ENCODE measurements at places on chromosomes 1 and 21. TPM values are rescaled to one million over a fixed set of nuclear protein-coding genes. Genes with fewer than 3 reads are reported as not detected.

The C1orf87 gene
- polyA plus RNA-seq, result not detected

The KMO gene
- not detected for polyA plus RNA-seq

The ANGPTL3 gene
- 0.94 TPM for polyA plus RNA-seq

The TRPM2 gene
- not detected for polyA plus RNA-seq

The XKR8 gene
- 13.7 TPM for polyA plus RNA-seq

The RPL22 gene
- polyA plus RNA-seq, result 130 TPM

The GPR25 gene
- not detected for polyA plus RNA-seq

The RYR2 gene
- 34.4 TPM for polyA plus RNA-seq

The FCGR3B gene
- not detected for polyA plus RNA-seq

The LRRN2 gene
- polyA plus RNA-seq, result 5.2 TPM

The CYP4Z1 gene
- not detected for polyA plus RNA-seq

The CR1 gene
- polyA plus RNA-seq, result not detected

The KRTAP12-2 gene
- not detected for polyA plus RNA-seq

The CLSTN1 gene
- 81.5 TPM for polyA plus RNA-seq

The VPS13D gene
- 9.7 TPM for polyA plus RNA-seq

The SMYD3 gene
- polyA plus RNA-seq, result 69.5 TPM

The TRIM58 gene
- polyA plus RNA-seq, result 2.2 TPM

The ATAD3C gene
- 0.53 TPM for polyA plus RNA-seq

The CHD5 gene
- 0.11 TPM for polyA plus RNA-seq

The C1orf35 gene
- 36.2 TPM for polyA plus RNA-seq

The ZC3H12A gene
- polyA plus RNA-seq, result 10.1 TPM

The CYP4A11 gene
- not detected for polyA plus RNA-seq

The CLDN8 gene
- not detected for polyA plus RNA-seq
